ENCODE measurements at places on chromosomes 5 and 9. TPM values are rescaled to one million over a fixed set of nuclear protein-coding genes. Genes with fewer than 3 reads are reported as not detected.

The NXNL2 gene
- not detected for total RNA-seq

The CMBL gene
- 0.35 TPM for total RNA-seq

- peak; percentile 78 for DNase-seq
These were observed 231.7 kb downstream of the ARHGAP26 start for GRCh38 chr5:143001764-143002351.

- no peak for DNase-seq
These were observed 176.7 kb upstream of the FGF10 start for GRCh38 chr5:44565902-44566301.

DNA sequence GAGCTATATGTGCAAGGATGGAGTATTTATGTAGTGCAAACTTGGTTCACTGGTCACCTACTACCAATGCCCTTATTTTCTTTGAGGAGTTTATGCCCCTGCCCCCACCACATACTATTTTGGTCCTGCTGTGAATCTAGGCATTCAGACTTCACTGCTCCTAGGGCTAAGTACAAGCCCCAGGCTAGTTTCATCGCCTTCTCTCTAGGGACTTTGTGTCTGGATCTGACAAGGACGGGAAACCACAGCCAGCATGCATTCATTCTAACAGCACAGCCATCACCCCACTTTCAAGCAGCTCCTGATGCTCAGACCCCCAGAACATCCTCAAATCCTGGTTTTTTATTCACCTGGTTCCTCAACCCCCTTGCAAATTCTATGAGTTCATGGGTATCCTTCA lies 56.8 kb downstream of the DRD1 start:
- DNase-seq, result peak; percentile 16

- DNase-seq, result peak; percentile 62
These were observed 45.5 kb downstream of the SPOCK1 start for GRCh38 chr5:137453483-137454080.

DNA sequence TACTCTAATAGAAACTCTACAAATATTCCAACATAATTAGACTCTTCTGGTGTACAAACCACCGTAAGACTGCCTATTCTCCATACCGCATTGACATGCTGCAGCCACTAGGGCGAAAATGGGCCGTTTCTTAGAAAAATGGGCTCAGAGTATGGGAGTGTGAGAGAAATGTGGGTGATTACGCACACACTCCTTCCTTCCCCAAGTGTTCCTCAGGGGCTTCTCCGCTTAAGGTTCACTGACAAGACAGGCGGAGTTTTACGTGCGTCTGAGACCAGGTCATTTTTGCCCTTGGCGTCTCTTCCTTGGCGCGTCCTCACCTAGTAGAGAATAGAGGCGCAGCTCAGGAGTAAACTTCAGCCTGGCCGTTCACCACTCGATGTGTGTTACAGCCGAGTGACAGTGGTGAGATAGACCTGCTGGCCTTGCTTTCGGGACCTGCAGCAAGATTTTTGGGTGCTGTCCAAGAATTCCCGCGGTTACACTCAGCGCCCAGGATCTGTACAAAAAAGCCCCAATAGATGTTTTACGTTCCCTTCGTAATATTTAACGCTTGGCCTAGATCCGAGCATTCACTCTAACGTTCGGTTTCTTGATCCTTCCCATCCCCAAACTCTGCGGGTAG lies 1.8 kb upstream of the NTRK2 start:
- DNase-seq, result peak; percentile 60

DNA sequence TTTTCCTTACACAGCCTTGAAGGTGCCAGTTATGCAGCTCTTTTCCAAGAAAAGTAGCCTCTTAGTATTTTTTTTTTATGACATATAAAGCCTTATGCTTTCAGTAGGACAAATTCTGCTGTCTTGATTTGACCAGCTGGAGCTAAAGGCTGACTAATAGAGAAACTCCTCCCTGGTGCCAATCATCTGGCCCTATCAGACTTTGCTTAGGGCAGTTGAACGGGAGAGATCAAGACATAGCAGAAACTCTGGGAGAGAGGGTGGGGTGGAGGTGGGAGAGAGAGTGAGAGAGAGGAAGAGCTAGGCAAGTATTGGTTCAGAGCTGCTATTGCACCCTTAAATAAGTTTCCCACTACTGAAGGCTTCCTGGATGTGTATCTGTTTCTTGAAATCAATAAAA lies 100.2 kb downstream of the SEC61B start:
- no peak for DNase-seq

- DNase-seq, result no peak
These were observed 65.9 kb upstream of the CPLX2 start for GRCh38 chr5:175805256-175806011.

All from activated CD4-positive, alpha-beta T cell treated with anti-CD3 and anti-CD28 coated beads, Interleukin-2, amount 10 ng/mL, durations not matched to agents 24 days and 14 days (primary cell).